ENCODE measurements at places on chromosomes 4 and X. TPM values are rescaled to one million over a fixed set of nuclear protein-coding genes. Genes with fewer than 3 reads are reported as not detected.

- H3K4me3 ChIP-seq = no peak overlapping the region
- H3K27ac ChIP-seq = no peak overlapping the region
- no peaks in the 10 kb centered on the region for H3K36me3 ChIP-seq
- no peak for DNase-seq
- H3K4me1 ChIP-seq = no peaks in the 10 kb centered on the region
These were observed 22.6 kb downstream of the PPP2R2C start for GRCh38 chr4:6449746-6450369.

DNA sequence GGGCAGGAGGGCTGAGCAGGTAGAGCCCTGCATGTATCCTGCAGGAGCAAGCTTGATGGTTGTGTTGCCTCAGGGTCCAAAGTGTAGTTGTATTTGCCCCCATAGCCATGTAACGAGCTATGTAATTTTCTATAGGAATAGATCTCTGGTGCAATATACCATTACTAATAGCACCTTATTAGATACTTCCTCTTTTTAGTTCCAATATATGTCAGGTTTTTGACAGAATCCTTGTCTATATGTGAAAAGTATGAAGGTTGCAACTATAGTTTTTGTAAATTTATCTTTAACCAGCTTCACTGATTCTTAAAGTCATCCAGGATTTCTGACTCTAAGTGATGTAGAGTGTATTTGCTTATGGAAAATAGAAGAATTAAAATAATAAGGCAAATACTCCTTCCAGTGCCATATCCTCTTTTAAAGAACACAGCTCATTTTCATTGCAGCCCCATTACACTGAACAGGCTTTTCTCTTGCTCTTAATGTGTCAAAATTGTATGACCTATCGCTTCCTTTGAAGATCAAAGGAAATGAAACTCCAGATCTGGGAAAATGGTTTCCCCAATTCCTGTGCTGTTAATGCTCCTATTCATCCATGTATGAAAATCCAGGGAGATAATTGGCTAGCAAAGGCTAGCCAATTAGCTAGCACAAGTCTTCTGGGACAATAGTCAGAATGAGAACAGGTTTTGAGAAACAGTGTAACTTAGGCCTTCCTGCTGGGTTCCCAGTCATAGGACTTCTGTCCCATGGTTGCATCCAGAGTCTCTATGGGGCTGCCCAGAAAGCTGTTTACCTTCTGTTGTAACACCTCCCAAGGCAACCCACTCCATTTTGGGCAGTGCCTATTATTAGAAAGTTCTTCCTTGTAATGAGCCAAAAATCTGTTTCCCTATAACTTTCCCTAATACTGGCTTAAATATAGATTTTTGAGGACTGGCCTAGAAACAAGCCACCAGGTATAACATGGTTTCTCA is 90.6 kb downstream of the TSPAN7 start:
- H3K27ac ChIP-seq = no peak overlapping the region
- no peaks in the 10 kb centered on the region for H3K36me3 ChIP-seq
- no peak overlapping the region for H3K4me3 ChIP-seq
- no peaks in the 10 kb centered on the region for H3K4me1 ChIP-seq

MAGEA2B gene
- polyA plus RNA-seq = not detected

GRCh38 chr4:26088433-26088928 is 174.5 kb downstream of the SMIM20 start:
- no peak for DNase-seq
- no peaks in the 10 kb centered on the region for H3K36me3 ChIP-seq
- H3K27ac ChIP-seq = no peak overlapping the region
- H3K27me3 ChIP-seq = peaks cover 13% of the 10 kb centered on the region
- peaks cover 3% of the 10 kb centered on the region for H3K4me1 ChIP-seq

MID2 gene
- polyA plus RNA-seq = 2.1 TPM

DNA sequence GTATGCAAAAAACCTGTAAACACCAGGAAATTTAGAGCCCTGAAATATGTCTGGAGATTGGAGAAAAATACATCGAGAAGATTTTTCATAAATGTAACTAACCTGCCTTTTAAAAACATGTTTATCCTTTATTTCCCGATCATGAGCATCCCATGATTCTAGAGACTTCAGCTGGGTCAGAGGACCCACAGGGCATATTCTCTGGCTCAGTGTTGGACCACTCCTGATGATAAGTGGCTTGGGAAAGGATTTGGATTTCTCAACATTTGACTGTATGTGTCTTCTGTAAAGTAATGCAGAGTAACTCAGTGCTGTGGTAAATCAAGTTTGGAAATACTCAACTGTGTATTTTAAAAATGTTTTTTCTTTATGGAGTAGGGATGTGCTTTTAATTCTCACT is 40.0 kb upstream of the ANK2 start:
- H3K4me1 ChIP-seq = no peaks in the 10 kb centered on the region
- no peak overlapping the region for H3K27ac ChIP-seq
- no peaks in the 10 kb centered on the region for H3K36me3 ChIP-seq
- H3K27me3 ChIP-seq = no peaks in the 10 kb centered on the region
- no peak for DNase-seq
- H3K4me3 ChIP-seq = no peak overlapping the region

- no peaks in the 10 kb centered on the region for H3K4me1 ChIP-seq
- no peak overlapping the region for H3K4me3 ChIP-seq
- no peaks in the 10 kb centered on the region for H3K27me3 ChIP-seq
- no peaks in the 10 kb centered on the region for H3K36me3 ChIP-seq
These were observed 6.2 kb downstream of the NR0B1 start for GRCh38 chrX:30302956-30303355.

GRCh38 chr4:47073647-47074046 is 42.3 kb downstream of the GABRB1 start:
- no peaks in the 10 kb centered on the region for H3K36me3 ChIP-seq
- DNase-seq = no peak
- no peak overlapping the region for H3K27ac ChIP-seq
- peaks cover 4% of the 10 kb centered on the region for H3K27me3 ChIP-seq

GRCh38 chr4:37109756-37110155 is 134.8 kb upstream of the NWD2 start:
- H3K27ac ChIP-seq = no peak overlapping the region
- no peak overlapping the region for H3K4me3 ChIP-seq
- no peaks in the 10 kb centered on the region for H3K27me3 ChIP-seq
- no peaks in the 10 kb centered on the region for H3K36me3 ChIP-seq
- H3K4me1 ChIP-seq = no peaks in the 10 kb centered on the region

DNA sequence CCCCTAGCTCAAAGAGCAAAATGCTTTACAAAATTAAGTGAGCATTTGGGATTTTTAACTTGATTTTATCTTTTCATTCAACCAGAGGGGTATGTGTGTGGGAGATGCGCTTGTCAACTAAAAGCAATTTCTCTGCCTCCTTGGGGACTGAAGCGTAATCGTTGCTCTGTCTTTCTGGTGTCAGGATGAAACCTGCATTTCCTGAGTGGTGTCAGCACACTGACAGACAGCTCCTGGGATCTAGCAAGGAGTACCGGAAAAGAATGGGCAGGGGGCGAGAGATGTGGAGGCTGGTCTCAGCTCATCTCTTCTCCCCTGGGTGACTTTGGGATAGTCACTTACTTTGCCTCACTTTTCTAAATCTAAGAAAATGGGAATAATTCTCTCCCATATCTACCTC is 5.1 kb upstream of the ARHGAP36 start:
- H3K4me1 ChIP-seq = no peaks in the 10 kb centered on the region
- no peaks in the 10 kb centered on the region for H3K36me3 ChIP-seq
- H3K4me3 ChIP-seq = no peak overlapping the region
- H3K27ac ChIP-seq = no peak overlapping the region
- no peak for DNase-seq

DNA sequence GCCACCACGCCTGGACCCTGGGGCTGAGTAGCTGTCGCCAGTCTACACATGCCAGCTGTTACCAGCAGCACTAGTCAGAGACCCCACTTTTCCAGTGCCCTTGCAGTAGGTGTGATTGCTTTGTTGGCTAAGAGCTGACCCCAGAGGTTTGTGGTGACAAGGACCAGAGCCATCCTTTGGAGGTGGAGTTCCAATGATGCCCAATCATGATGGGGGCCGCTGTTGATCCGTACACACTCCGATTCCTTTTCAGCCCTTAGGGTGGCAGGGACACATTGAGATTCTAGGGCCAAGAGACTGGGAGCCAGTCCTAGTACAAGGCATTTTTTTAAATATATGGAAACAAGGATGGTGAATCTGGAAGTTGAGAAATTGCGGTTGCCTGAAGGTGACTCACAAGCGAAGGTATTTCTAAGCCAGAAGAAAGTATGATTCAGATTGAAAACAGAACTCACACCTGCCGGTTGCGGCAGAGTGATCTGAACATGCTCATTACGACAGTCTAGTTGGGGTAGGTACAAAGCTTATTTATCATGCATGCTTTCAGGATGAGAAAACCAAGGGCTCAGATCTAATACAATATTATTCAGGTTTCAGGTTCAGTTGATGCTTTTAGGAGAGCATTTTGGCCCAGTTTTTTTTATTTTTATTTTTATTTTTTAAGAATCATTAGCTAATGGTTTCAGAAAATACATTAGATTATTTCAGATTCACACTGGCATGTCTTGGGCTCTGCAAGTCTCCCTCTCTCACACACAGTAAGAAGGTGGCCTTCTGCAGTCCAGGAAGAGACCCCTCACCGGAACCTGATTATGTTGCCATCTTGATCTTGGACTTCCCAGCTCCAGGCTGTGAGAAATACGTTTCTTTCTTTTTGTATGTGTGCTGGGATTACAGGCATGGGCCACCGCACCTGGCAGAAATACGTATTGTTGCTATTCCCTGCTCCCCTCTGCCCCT is 43.4 kb downstream of the SHROOM2 start:
- H3K27ac ChIP-seq = no peak overlapping the region
- H3K27me3 ChIP-seq = no peaks in the 10 kb centered on the region
- no peaks in the 10 kb centered on the region for H3K36me3 ChIP-seq
- H3K4me1 ChIP-seq = peaks cover 13% of the 10 kb centered on the region
- DNase-seq = no peak

GRCh38 chrX:68824565-68825125 is 4.2 kb upstream of the EFNB1 start:
- H3K4me1 ChIP-seq = peaks cover 11% of the 10 kb centered on the region
- no peaks in the 10 kb centered on the region for H3K36me3 ChIP-seq
- peaks cover 13% of the 10 kb centered on the region for H3K27me3 ChIP-seq
- H3K4me3 ChIP-seq = no peak overlapping the region
- H3K27ac ChIP-seq = no peak overlapping the region
- no peak for DNase-seq

DNA sequence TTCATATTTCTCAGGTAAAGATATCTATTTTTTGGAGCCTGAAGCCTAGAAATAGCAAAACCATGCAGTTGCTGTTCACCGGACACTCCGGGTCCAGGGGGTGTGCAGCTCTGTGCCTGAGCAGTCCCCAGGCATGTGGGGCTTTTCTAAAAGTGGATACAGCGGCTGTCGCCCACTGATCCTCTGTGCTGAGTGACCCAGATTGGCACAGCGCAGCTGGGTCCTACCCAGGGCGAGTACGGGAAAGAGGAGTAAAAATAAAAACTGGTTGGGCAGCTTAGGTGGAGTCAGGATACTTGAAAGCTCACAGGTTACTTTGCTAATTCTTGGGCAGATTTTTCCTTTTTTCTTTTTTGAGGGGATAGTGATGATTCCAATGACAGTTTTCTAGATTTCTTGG is 118.8 kb downstream of the UCHL1 start:
- no peaks in the 10 kb centered on the region for H3K27me3 ChIP-seq
- no peak overlapping the region for H3K4me3 ChIP-seq
- no peak for DNase-seq
- H3K27ac ChIP-seq = no peak overlapping the region
- H3K36me3 ChIP-seq = no peaks in the 10 kb centered on the region
- H3K4me1 ChIP-seq = no peaks in the 10 kb centered on the region

DNA sequence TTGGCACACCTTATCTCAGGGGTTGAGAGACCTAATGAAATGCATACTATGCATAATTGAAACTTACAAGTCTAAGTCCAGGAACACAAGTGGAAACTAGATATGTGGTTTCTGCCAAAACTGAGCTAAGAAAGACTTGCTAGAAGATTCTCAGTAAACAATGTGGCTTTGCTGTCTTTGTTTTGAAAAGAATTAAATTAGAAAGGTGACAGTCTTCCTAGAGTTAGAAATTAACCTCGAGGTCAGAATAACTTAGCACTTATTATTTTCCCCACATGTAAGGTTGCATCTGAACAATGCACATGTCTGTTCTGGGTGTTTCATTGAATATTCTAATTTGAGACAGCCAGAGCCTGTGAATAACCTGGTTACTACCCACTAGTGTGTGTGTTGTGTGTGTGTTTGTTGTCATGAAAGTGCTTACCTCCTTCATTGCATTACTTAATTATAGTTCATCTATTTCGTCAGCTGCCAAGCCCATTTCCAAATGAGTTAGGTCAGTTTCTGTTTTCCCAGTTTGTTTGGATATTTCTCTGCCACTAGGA is 1.5 kb downstream of the EREG start:
- no peak overlapping the region for H3K4me3 ChIP-seq
- H3K27ac ChIP-seq = no peak overlapping the region
- H3K4me1 ChIP-seq = peaks cover 18% of the 10 kb centered on the region
- no peak for DNase-seq
- no peaks in the 10 kb centered on the region for H3K36me3 ChIP-seq

- no peak overlapping the region for H3K27ac ChIP-seq
- H3K4me1 ChIP-seq = no peaks in the 10 kb centered on the region
- H3K4me3 ChIP-seq = no peak overlapping the region
These were observed 48.6 kb upstream of the RASSF6 start for GRCh38 chr4:73668782-73669201.

- H3K27me3 ChIP-seq = no peaks in the 10 kb centered on the region
- no peaks in the 10 kb centered on the region for H3K36me3 ChIP-seq
- H3K4me3 ChIP-seq = no peak overlapping the region
- DNase-seq = no peak
These were observed 38.5 kb downstream of the CHRNA9 start for GRCh38 chr4:40373636-40374035.

- no peak overlapping the region for H3K27ac ChIP-seq
- DNase-seq = no peak
- peaks cover 3% of the 10 kb centered on the region for H3K27me3 ChIP-seq
- H3K4me3 ChIP-seq = peak overlapping the region; percentile 10
- peaks cover 23% of the 10 kb centered on the region for H3K4me1 ChIP-seq
These were observed 67.6 kb downstream of the CLDN34 start for GRCh38 chrX:10034740-10035260.

TSPAN7 gene
- polyA plus RNA-seq = not detected

- peaks cover 6% of the 10 kb centered on the region for H3K4me1 ChIP-seq
- no peaks in the 10 kb centered on the region for H3K36me3 ChIP-seq
- no peak for DNase-seq
- H3K27me3 ChIP-seq = peaks cover 2% of the 10 kb centered on the region
- H3K27ac ChIP-seq = no peak overlapping the region
- no peak overlapping the region for H3K4me3 ChIP-seq
These were observed 306.1 kb upstream of the TAPT1 start for GRCh38 chr4:16532240-16532970.

PAGE1 gene
- not detected for polyA plus RNA-seq

DNA sequence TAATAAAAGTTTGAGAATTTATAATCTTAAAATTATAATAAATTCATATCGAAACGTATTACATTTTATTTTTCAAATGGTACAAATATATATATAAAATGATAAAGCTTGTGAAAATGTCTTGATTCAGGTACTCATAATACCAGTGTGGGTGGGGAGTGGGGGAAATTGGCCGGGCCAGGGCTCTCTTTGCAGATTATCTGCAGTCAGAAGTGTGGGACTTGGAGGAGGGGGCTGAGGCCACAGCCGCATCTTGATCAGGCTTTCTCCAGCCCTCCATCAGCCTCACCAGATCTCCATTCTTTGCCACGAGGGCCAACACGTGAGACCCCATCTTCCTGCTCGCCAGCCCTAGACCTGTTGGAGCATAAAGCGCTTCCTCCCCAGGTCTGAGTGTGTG is 86.7 kb downstream of the STIM2 start:
- H3K27me3 ChIP-seq = peaks cover 2% of the 10 kb centered on the region
- peaks cover 10% of the 10 kb centered on the region for H3K36me3 ChIP-seq
- no peak for DNase-seq
- H3K27ac ChIP-seq = peak overlapping the region; percentile 28

GRCh38 chr4:99983289-99983943 is 33.3 kb upstream of the H2AZ1 start:
- H3K4me1 ChIP-seq = no peaks in the 10 kb centered on the region
- no peaks in the 10 kb centered on the region for H3K36me3 ChIP-seq
- H3K27ac ChIP-seq = no peak overlapping the region
- no peak overlapping the region for H3K4me3 ChIP-seq
- no peaks in the 10 kb centered on the region for H3K27me3 ChIP-seq

Measured in immature natural killer cell (primary cell).